Mesenchymal stem cell (in vitro differentiated cells and primary cell): ENCODE measurements at places on chromosomes 2 and 18.

- DNase-seq: peak; percentile 85
These were observed 271.5 kb upstream of the MMADHC start for GRCh38 chr2:149858901-149859634.

DNA sequence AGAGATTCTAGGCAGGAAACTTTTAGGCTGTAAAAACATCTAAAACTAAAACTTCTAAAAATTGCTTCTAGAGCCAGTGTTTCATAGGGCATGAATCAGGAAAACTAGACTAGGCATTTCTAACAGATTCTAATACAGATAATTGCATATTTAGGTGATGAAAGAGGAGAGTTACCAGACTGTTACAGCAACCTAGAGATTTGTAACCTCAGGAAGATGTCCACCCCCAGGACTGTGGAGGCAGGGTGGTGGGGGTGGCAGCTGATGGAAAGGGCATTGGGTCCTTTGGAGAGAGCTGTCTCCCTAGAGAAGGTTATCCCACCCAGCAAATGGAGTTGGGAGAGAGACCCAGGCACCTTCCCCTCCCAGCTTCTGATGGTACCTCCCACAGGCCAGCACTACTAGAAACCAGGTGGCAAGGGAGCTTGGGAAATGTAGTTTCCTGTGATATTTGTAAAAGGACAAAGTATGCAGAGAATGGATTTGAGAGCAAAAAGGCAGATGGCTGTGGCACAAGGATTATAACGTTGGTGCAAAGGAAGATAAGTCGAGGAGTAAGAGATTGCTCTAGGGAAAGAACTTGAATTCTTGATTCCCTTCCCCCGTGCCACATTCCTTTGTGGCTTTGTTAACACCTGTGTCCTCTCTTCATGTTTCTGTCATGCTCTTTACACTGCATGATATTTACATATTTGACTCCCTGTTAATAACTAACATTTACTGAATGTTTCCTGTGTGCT is 75.6 kb upstream of the MGAT5 start:
- DNase-seq: no peak

DNA sequence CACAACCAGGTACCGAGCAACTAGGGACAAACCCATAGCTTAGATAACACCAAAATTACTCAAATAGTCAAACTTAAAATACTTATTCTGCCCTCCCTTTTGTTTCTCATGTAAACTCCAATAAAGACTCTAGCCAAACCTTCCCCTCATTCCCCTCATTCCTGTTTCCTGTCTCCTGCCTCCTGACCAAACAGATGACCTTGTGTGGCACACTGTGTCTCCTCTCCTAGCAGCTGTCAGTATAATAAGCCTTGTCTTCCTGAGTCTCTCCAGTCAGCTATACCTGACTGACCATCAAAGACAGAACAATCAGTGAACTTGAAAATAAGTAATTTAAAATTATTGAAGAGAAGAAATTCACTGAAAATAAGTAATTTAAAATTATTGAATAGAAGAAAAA is 14.3 kb downstream of the SULT1C4 start:
- DNase-seq: no peak

- no peak for DNase-seq
These were observed 72.6 kb upstream of the LAPTM4A start for GRCh38 chr2:20123871-20124594.

GRCh38 chr2:6627316-6627715 is 238.4 kb downstream of the CMPK2 start:
- DNase-seq: peak; percentile 28

DNA sequence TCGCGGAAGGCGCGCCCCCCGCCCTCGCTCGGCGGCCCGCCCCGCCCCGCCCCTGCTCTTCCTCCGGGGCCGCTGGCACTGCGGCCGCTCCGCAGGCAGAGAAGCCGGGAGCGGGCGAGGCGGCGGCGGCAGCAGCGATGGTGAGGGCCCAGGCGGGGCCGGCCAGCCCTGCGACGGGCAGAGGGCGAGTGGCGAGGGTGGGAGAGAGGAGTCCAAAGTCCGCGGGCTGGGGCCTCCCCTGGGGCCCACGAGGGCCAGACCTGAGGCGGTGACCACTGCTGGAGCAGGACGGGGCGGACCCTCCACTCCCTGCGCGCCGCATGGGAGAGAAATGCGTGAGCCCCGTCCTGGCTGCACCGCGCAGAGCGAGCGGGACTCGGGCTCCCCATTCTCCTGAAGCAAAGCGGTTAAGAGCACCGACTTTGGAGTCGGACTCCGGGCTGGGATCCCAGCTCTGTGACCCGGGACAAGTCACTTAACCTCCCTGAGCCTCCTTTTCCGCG is at the start of gene VAMP5:
Gene VAMP5, plus strand, starts transcription at position 78 of the 503 bp plus-strand sequence. Its CDS starts 60 bp downstream, at position 138.
- no peak for DNase-seq

- no peak for DNase-seq
These were observed 500.6 kb upstream of the MYT1L start for GRCh38 chr2:2831633-2832032.

GRCh38 chr2:20065885-20066602 is 14.6 kb upstream of the LAPTM4A start:
- peak; percentile 58 for DNase-seq

GRCh38 chr18:10002280-10002679 is 88.5 kb downstream of the VAPA start:
- DNase-seq: no peak

GRCh38 chr2:41836948-41837347 is 210.9 kb upstream of the PKDCC start:
- peak; percentile 60 for DNase-seq

- no peak for DNase-seq
These were observed 131.7 kb downstream of the DOCK10 start for GRCh38 chr2:224910574-224910925.

GRCh38 chr2:215401896-215402379 is 33.9 kb downstream of the FN1 start:
- DNase-seq: peak; percentile 86

GRCh38 chr2:205763708-205764211 is 81.5 kb downstream of the NRP2 start:
- peak; percentile 97 for DNase-seq

DNA sequence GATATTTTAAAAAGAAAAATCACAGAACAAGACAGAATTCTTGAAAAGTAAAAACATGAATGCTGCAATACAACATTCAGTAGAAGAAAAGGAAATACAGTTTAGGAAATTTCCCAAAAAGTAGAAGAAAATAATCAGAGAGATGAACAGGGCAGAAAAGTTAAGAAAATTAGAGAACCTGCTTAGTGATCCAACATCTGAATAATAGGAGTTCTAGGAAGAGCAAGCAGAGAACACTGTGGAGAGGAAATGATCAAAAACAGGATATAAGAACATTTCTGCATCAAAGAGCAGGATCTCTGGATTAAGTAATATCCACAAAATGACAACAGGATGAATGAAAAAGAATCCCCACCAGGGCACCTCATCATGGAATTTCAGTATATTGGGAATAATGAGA is 8.8 kb upstream of the FHOD3 start:
- DNase-seq: no peak

DNA sequence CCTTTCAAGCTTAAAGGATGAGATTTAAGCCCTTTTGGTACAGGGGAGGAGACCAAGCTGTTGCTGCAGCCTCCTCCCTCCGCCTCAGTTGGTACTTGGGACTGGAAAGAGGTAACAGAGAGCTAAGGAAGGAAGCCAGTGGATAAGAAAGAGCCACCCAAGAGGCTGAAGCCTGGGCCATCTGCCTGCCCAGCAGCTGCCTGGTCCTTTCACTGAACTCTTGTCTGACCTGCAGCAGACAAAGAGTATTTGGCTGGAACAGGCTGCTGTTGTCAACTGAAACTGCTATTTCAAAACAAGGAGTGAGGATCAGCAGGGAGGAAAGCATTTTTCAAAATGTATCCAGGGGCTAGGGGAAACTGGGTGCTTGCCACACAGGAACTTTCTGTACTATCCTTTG is 30.3 kb downstream of the TNS1 start:
- peak; percentile 8 for DNase-seq

DNA sequence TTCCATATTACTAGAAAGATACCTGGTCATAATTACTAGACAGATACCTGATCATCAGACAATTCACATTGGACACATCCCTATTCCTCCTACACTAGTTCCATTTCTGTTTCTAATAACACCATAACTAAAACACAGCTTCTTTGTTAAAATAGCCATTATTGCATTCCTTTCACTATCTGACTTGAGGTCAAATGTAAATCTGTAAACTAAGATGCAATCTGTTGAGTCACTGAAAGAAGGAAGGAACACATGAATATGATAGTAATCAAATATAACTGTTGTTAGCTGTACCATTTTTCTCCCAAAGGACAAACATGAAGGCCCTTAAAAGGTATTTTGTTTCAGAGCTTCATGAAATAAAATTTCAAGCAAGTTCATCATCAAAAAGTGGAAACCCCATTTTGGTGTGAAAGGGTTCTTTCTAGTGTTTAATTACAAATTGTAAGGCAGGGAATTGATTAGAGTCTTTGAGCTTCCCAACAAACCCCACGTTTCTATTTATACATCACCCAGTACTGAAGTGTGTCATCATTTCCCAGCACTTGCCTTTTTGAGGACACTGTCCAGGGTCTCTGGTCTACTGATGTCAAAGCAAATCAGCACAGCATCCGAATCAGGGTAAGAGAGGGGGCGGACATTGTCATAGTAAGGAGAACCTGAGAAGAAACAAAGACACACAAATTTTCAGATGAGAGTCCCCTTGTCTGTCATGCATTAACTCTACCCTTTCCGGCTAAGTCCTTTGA is 13.0 kb downstream of the RND3 start:
- DNase-seq: peak; percentile 56

- no peak for DNase-seq
These were observed 30.3 kb downstream of the AKAIN1 start for GRCh38 chr18:5166606-5167280.

DNA sequence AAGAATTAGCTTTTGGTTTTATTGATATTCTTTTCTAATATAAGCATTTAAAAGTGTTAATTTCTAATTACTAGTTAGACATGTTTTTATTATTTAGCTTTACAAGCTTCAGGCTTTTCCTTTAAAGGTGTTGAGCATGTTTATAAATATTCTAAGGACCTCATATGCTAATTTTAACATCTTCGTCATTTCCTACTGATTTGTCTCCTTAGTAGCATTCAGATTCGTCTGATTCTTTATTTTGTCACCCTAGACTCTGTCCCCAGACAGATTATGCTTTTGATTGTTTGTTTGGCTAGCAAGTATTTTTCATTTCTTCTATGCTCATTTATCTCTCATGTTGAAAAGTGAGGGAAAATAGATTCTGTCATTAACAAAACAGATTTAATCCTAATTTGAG is 51.7 kb downstream of the EIF5B start:
- DNase-seq: no peak

DNA sequence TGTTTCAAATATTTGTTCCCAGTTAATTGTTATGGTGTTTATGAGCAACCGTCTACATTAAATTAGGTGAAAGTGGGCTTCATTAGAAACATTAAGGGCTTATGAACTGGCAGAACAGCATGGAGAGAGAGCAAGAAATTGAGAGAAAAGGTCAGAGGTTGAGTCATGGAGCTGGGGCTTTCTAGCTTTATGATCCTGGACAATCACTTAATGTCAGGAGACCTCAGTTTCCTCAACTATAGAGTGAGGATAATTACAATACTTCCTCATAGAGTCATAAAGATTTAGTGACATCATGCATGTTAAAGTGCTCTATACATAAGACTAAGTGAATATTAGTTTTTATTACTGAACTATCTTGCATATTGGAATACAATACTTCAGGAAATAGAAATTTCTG is 83.9 kb downstream of the PLCL1 start:
- no peak for DNase-seq

DNA sequence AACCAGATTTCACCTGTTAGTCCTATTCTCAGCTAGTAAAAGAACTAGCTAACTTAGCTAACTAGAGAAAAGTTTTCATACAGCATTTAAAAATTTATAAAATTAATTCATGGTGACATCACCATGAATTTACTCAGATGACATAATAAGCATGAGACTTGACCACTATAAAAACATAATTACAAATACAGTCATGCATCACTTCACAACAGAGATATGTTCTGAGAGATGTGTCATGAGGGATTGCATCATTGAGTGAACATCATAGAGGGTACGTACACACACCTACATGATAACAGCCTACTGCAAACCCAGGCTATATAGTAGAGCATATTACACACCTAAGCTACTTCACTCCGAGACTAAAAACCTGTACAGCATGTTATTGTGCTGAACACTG is 481.3 kb upstream of the CHAC2 start:
- DNase-seq: no peak

DNA sequence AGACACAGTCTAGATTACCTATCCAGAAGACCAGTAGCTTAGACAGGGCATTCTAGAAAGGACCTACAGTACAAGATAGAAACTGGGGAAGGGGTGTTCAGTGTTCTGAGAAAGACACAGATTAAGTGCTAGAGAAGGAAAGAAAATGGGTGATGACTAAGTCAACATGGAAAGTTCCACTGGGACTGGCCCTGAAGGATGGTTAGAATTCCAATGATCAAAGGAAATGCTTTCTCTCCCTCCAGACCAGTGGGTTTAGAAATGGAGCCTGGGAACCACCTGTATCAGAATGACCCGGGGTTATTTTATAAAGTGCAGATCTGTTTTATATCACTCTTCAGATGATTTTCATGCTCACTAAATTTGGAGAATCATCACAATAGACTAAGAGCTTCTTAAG is 5.8 kb upstream of the COLEC12 start:
- no peak for DNase-seq

DNA sequence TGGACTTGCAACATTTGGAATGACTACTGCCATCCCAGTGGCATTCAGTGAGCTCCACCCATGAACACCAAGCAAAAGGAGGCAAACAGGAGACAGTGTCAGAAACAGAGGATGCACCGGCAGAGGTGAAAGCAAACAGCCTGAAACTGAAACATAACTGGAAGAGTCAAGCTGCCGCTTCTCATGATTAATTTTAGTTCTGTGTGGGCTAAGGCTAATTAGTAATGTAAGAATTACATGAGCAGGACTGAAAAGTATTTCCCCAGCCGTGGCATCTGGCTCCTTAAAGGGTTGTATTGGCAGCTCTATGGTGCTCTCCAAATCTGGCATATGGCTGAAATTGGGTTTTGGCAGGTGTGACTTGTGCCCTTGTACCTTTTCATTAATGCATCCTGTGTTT is 1108.1 kb downstream of the TSN start:
- no peak for DNase-seq

DNA sequence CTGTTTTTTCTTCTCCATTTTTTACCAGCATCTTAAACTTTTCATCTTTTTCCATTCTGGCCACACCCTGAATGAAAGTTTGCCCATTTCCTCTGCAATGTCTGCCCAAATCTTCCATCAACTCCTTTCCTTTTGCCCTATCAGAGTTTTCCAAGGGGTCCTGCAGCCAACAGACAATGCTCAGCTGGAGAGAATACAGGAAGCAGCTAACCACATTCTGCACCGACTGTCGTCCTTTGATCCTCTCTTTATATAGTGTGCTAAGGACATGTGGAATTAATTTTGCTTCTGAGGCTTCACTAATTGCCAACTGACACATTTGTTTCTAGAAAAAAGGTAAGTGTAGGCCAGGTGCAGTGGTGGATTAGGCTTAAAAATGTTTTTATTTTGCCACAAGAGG is 50.5 kb upstream of the DLX2 start:
- no peak for DNase-seq

GRCh38 chr2:111966241-111966640 is 67.8 kb downstream of the MERTK start:
- no peak for DNase-seq
